ENCODE measurements at places on chromosomes 12 and 14. TPM values are rescaled to one million over a fixed set of nuclear protein-coding genes. Genes with fewer than 3 reads are reported as not detected.

The KRT80 gene
- total RNA-seq: not detected

DNA sequence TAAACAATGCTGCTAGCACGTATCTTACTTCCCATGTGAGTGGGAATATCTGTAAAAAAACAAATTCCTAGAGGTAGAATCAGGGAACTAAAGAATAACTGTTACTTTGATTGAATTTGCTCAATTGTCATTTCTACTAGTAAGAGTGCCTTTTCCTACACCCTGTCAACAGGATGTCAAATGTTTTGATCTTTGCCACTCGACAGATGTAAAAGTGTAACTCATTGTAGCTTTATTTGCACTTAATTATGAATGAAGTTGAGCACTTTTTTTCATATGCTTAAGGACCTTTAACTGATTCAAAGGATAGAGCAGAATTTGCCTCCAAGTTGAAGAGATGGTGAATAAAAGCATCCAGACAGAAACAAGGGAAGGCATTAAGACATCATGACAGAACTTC is 104.5 kb downstream of the PPP1R12A start:
- no peak for DNase-seq

DNA sequence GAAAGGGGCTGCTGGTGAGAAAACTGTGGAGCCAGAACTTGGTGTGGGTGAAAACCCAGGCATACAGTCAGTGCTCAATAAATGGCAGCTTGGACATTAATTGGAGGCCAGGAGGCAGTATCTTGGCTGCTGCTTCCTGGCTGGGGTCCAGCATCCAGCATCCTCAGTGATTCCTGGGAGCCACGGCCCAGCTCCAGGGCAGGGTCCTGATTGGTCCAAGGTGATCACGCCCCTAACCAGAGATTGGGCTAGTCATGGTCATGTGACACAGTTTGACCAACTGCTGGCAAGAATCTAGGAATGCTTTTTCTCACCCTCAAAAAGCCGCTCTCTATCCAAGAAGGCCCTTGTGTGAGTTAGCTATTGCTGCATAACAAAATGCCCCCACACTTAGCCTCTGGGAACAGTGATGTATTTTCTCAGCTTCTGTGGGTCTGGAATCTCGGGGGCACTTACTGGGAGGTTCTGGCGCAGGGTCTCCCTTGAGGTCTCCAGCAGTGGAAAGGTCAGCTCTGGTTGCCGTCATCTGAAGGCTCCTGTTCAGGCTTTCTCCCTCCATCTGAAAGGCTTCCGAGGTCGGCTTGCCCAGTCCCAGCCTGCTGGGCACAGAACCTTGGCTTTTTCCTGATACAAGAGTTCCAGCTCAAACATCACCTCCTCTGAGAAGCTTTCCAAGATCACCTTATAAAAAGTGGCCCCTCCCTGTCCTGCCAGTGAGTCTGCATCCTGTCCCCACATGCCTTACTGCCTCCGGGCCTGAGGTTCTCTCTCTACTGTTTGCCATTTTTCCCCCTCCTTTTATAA is 119.2 kb upstream of the NCOR2 start:
- DNase-seq: no peak

DNA sequence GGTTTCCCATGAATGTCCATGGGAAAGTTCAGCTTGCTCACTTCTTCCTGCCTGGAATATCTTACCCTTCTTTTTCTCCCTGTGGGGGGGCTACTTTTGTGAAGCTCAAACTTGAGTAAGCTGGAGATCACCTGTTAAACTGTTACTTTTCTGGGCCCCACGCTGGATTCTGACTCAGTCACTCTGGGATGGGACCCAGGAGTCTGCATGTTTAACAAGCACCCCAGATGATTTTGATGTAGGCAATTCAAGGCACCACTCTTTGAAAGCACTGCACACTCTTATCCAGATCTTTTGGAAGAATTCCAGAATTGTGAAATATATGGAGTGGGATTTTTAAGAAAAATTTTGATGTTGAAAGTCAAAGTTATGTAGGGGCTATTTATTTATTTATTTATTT is 46.3 kb upstream of the IGF1 start:
- DNase-seq: no peak
